ENCODE measurements at places on chromosomes 3 and 15.

DNA sequence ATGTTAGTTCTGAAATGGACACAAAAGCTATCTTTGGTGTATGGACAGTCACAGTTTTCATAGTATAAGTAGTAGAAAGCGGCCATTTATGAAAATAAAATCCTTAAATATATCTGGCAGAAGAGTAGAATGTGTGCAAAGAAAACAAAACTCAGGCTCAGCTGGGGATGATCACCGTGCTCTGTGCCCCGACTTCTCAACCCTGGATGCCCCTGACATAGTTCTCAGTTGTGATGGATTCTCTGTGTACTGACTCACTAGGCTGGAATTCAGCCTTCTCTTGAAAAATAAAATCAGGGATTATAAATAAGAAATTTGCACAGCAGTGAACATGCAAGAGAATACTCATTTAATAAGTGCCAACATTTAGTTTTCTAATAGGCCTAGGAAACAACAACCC lies 925.1 kb upstream of the NR2F2 start:
- no peak for DNase-seq

DNA sequence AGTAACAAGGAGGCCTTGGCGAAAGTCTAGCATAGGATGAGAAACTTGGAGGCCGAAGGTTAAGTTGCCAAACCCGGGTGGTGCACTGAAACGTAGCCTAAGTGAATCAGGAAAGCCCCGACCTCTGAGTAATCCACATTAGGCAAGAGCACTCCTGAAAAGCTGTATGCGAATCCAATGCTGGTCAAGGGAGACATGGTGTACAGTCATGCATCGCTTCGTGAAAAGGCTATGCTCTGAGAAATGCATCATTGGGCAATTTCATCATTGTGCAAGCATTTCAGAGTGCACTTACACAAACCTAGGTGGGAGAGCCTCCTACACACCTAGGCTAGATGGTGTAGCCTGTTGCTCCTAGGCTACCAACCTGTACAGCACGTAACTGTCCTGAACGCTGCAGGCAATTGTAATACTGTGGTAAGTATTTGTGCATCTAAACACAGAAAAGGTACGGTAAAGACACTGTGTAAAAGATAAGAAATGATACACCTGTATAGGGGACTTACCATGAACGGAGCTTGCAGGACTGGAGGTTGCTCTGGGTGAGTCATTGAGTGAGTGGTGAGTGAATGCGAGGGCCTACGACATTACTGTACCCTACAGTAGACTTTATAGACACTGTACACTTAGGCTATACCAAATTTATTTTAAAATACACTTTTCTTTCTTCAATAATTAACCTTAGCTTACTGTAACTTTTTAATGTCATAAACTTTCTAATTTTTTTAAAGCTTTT lies 222.5 kb downstream of the SHQ1 start:
- no peak for DNase-seq

- DNase-seq = no peak
Measured at GRCh38 chr3:71244153-71244825, 339.2 kb downstream of the FOXP1 start.

GRCh38 chr3:155912579-155913190 lies 42.2 kb downstream of the GMPS start:
- no peak for DNase-seq

GRCh38 chr3:129059311-129059958 lies 1.1 kb upstream of the GP9 start:
- DNase-seq = no peak

- no peak for DNase-seq
Measured at GRCh38 chr3:143024351-143024960, 23.1 kb downstream of the U2SURP start.

- no peak for DNase-seq
Measured at GRCh38 chr3:105967117-105967516, 98.3 kb upstream of the CBLB start.

DNA sequence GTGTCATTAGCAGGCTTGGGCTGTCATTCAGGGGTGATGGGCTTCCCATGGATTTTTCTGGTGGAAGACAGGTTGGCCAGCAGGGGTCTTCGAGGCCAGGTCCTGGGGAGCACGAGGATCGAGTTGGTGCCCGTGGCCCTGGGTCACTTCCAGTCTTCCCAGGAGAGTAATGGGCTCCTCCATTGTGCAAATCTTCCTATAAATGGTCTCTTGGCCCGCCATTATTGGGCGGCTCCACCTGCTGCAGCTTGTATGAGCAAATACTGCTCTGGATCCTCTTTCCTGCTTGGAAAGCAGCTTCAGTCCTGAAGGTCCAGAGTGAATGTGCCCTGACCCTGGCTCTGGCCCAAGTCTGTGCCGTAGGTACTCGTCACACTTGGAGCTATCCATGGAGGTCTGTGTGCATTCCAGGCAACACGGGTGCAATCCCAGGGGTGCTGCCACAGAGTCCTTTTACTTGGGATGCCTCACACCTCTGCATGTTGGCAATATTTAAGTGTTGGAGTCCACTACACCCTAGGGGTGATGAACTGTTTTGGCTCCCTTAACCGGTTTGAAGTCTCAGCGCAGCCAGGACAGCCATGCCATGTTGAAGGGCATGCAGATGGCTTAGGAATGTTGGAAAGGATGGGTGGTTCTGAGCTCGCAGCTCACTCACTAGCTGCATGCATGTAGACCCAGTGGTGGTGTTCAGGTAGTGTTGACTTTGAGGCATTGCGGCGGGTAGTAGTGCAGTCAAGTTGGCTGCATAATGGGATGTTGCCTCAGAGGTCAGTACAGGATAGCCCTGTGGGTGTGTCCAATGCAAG lies 97.6 kb downstream of the SNRPN start:
- no peak for DNase-seq

DNA sequence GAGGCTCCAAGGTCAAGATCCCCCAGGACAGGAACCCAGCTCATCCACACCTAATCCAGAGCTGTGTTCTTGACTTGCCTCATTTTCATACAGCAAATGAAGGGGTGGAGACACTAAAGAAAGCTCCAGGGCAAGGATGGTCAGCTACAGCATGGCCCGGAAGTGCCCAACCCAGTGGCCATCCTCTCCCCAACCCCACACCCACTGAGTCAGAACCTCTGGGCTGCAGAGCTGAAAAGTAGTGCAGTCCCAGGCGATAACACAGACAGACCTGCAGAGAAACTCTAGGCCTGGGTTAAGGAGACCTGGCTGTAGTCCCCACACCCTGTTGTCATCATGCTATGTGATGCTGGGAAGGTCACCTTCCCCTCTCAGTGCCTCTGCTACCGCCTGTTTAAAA lies 85.3 kb downstream of the SEMA5B start:
- DNase-seq = no peak

- no peak for DNase-seq
Measured at GRCh38 chr15:36356466-36356865, 223.0 kb upstream of the CDIN1 start.

GRCh38 chr3:183099026-183099837 lies at the start of gene MCCC1:
TSS of gene MCCC1 (minus strand) at chr3:183099496. CDS start at chr3:183099440, 56 bp downstream.
- peak; percentile 100 for DNase-seq

DNA sequence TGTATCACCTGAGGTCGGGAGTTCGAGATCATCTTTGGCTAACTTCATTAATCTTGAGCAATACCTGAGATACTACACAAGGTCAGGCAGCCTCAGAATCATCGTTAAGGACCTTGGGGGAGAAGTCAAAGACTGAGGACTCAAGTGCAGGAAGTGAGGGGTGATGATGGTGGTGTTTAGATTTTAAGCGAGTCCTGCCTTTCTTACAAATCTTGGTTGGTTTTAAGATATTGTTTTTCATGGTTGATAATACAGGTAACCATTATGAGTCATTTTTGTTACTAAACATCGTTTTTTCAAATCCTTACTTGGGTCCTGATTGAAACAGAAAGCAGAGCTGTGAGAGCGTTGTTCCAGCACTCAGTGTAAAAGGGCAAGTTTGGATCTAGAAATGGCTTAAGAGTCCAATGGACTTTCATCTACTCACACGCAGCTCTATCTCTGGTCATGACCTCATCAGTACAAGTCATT lies 4.1 kb downstream of the RASGRP1 start:
- no peak for DNase-seq

- DNase-seq = no peak
Measured at GRCh38 chr15:74179983-74180880, 6.7 kb downstream of the ISLR start.

- DNase-seq = no peak
Measured at GRCh38 chr3:104526901-104527401, 839.8 kb upstream of the ALCAM start.

Data from NCI-H146 (cell line).